ENCODE measurements at places on chromosomes 5 and 9. TPM values are rescaled to one million over a fixed set of nuclear protein-coding genes. Genes with fewer than 3 reads are reported as not detected.

Gene CFAP157
- total RNA-seq: not detected

Gene TAS2R1
- not detected for total RNA-seq

Gene C9orf152
- total RNA-seq: not detected

DNA sequence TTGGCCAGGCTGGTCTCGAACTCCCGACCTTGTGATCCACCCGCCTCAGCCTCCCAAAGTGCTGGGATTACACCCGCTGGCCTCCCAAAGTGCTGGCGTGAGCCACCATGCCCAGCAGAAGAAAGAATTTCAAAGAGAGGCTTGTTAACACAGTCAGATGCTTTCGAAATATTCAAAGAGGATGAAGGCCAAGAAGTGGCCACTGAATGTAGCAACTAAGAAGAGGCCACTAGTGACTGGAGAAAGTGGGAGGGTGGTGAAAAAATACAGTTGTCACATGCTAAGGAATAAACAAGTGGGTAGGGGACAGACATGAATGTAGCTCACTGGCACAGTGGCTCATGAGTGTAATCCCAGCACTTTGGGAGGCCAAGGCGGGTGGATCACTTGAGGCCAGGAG lies 13.0 kb upstream of the TPM2 start:
- no peak for DNase-seq

GRCh38 chr5:73081093-73081492 lies 39.3 kb upstream of the TMEM171 start:
- DNase-seq: no peak

DNA sequence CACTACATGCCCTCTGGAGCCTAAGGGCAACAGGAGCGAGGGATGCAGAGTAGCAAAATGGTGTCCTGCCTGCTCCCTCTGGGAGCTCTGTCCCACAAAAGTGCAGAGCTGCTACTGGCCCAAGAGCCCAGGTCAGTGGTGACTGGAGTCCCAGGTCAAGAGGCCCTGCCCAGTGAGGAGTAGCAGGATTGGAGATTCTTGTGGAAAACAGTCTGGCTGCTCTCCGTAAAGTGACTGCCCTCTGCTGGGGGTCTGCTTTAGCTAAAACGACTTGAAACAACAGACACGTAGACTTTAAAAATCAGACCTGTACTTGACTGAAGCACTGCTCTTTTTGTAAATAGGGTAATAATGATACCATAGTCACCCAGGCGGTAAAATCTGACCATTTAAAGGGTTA lies 917.0 kb downstream of the MAT2B start:
- no peak for DNase-seq

- DNase-seq: no peak
Measured at GRCh38 chr5:125313555-125313954, 567.1 kb upstream of the ZNF608 start.
